Glomerular endothelial cell (primary cell): ENCODE measurements at places on chromosomes 2 and 18.

- DNase-seq = no peak
These were observed 14.9 kb upstream of the FAM124B start for GRCh38 chr2:224416656-224417360.

DNA sequence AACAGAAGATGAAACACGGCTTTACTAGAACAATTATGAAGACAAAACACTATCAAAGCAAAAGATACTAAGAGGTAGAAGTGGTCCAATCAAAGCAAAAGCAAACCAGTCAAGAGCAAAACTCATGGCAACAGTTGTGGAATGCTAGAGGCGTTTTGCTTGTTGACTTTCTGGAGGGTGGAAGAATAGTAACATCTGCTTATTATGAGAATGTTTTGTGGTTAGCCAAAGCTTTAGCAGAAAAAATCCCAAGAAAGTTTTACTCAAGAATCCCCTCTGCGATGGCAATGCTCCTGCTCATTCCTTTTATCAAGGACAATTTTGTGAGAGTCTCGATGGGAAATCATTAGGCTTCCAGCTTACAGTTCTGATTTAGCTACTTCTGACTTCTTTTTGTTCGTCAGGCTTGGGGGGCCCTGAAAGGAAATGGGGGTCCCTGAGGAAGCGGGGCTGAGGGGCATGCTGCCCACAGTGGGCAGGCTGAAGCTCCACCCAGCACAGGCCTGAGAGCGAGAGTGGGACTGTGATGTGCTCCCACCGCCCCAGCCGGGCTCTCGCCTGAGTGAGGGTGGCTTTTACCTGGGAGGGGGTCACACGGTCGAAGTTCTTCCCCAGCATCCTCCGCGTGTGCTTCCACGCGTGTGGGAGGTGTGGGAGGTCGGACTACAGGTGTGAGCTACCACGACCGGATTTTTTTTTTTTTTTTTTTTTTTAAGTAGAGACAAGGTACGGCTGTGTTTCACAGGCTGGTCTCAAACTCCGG, 49.0 kb upstream of the MC4R start:
- DNase-seq = no peak

DNA sequence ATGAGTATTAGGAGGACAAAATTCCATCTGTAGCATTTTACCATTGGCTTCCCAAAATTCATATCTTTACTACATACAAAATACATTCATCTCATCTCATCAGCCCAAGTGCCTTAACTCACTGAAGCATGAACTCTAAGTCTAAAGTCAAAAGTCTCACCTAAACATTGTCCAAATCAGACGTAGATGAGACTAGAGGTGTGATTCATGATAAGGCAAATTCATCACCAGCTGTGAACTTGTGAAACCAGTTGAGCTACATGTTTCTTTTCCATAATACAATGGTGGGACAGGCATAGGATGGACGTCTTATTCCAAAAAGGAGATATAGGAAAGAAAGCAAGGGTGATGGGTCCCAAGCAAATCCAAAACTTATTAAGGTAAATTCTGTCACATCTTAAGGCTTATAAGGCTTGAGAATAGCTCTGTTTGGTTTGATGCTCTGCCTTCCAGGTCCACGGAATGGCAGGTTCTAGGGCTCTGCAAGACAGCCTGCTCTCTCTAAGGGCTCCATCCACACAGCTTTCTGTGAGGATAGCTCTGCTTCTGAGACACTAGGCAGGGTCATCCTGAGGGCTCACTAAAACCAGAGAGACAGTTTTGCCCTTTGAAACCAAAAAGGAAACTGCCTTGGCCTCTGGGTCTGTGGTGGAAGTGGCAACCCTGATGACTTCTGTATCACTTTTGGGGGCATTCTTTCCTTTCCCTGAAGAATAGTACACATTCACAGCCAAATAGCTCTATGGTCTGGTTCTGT, 9.6 kb downstream of the IFIH1 start:
- DNase-seq = no peak

GRCh38 chr18:23738575-23738974, 49.3 kb downstream of the LAMA3 start:
- no peak for DNase-seq

DNA sequence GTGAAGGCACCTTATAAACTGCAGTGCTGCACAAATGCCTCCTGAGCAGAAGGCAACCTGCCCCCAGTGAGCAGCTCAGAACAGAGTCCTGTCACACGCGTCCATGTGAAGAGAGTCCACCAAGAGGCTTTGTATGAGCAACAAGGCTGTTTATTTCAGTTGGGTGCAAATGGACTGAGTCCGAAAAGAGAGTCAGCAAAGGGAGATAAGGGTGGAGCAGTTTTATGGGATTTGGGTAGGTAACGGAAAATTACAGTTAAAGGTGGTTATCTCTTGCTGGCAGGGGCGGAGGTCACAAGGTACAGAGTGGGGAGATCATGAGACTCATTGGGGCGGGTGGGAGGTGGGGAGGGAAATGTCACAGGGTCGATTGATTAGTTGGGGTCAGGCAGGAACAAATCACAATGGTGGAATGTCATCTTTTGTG, 53.4 kb upstream of the RALBP1 start:
- DNase-seq = no peak

DNA sequence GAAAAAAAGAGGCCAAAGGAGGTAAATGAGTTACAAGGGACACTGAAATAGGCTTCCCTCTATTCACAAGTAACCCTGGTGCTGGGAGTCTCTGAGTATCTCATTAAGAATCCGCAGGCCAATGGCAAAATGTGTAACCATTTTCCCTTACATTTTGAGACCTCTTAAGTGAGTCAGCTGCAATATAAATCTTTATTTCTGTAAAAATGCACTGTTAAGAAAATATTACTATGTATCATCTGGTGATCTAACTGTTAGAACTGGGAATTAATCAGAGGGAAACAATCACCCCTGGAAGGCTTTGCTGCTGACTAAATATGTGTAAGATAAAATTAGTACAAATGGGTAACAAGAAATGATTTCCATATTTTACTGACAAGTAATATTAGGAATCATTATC, 483.1 kb upstream of the CHST9 start:
- DNase-seq = no peak

DNA sequence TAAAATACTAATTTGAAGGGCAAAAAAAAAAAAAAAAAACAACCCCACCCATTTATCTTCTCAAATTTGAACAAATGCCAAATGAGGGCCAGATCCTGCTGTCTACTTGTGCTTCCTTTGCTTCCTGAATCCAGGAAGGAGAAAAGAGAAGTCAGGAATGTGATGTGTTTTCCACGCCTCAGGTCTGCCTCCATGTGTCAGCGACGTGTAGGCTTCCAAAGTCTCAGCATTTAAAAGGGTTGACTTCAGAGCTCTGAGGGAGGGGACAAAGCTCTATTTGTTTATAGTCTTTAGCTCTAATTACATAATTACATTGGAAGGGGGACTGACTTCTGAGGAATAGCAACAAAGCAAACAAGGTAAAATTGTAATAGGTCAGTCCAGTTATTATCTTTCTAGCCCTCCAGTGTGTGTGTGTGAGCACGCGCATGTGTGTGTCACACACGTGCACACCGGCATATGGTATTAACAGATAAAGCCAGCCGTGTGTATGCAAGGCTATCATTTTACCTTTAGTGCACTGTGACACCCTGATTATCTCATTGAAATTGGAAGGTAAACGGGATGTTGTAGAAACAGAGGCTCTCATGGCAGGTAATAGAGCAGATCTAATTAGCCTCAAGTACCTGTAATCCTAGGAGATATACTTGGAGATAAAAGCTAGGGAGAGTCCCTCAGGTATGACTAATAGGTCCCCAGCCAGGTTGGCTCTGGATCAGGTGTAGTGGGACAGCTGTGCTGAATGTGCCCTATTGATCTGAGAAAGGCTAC, 911.4 kb upstream of the ZEB2 start:
- DNase-seq = no peak

DNA sequence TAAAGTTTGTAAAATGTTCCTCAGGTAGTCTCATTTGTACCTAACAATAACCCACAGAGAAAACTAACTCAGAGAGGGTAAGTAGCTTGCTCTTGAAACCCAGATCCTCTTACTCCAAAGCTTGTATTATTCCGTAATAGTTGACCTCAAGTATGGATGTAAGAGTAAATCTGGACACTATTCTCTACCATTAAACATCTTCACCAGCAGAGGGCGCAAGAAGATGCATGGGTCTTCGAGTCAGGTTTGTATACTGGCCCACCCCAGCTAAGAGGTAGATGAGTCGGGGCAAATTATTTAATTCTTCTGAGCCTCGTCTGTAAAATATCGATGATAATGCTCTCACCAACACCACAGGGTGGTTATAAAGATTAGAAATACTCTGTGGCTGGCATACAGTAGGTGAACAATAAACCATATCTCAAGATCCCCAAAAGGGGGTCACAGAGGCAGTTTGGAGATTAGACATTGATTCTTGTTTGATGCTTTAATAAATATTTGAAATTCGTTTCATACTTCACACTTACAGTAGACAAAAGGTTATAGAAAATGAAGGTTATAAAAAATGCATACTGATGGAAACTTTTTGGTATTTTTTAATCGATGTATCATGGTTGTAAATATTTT, 3.5 kb upstream of the CABLES1 start:
- peak; percentile 74 for DNase-seq

- no peak for DNase-seq
These were observed 25.5 kb downstream of the CHST10 start for GRCh38 chr2:100391735-100392515.
